ENCODE measurements at places on chromosomes 16 and 17.

DNA sequence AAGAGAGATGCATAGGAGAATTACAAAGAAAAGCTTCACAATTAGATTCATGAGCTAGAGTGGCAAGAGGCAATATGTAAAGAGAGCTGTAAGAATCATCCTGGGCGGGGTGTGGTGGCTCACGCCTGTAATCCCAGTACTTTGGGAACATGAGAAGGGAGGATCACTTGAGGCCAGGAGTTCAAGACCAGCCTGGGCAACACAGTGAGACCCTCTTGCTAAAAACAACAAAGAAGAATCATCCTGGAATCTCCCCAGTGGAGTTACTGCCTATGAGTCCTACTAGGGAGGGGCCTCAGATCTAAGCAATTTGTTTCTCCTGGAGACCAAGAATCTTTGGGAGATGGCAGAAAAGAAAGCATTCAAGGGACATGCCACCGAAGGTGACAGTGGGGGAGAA is 119.1 kb downstream of the HIC1 start:
- DNase-seq: no peak

- no peak for DNase-seq
Observed at GRCh38 chr17:72962106-72962505, 130.4 kb downstream of the SLC39A11 start.

GRCh38 chr17:9367156-9367555 is 208.5 kb downstream of the STX8 start:
- no peak for DNase-seq

DNA sequence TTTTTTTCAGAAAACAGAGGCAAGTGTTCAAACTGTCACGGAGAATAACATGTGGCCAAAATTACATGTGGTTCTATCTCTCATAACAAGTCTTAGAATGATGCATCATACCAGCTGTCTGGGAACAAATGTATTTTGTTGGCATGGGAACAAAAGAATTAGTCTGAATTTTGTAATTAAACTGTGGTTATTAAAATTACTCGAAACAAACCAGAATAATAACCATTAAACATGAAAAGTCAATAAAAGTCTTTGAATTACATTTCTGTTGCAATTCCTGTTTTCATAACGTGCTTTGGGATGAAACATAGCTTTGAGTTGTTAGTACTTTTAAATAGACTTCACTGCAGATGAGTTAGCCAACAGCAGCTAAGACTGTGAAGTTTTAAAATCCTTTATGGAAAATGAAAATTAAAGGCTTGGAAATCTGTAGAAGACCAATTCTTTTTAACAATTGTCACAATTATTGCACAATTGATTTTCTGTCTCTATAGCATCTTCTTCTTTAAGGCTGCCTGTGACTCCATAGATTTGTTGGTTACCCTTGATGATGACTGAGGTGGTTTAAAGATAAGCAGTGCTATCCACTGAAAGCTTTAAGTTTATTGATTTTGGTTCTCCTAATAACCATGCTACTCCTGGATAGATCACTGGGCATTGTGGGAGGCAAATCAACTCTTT is 117.9 kb upstream of the AXIN2 start:
- DNase-seq: no peak

DNA sequence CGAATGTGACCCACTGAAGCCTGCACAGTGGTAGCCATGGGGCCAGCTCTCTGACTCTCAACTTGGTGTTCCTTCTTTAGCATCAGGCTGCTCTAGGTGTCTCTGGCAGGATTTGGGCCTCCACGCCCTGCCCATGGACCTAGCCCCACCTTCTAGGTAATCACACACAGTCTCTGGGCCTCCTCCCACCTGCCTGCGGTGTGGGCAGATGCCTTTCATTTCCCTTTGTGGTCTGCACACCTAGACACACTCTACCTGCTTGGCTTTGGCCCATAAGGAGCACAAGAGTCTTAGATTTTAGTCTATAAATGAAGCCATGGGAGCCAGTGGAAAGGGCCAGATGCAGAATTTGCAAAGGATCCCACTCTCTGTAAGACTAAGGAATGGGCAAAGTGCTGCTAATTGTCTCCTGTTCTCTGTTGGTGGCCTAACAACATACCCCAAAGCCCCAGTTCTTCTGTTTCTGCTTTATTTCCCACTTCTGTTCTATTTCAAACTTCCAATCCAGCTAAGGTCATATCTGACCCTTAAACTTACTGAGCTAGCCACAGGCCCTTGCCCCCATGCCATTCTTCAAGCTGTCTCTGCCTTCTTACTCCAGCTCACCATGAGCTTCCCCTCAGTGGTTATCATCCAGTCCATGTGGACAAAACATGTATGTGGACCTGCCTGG is 7.2 kb upstream of the MFSD6L start:
- no peak for DNase-seq

DNA sequence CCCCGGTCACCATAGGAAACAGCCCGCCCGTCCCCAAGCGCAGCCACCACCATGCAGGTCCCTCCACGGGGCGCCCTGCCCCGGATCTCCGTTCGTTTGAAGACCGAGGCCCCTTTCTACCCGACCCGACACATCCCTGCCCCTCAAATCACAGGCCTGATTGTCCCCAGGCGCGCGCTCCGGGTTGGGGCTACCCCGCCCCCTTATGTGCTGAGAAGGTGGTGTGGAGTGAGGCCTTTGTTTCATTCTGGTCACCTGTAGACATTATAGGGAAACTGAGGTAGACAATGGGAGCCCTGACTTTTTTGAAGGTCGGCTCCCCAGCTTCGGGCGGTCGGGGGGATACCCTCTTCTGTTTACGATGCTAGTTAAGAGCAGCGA is 763 bp upstream of the ACTG1 start:
- peak; percentile 62 for DNase-seq

GRCh38 chr17:4788807-4789700 is at the start of gene GLTPD2:
Gene GLTPD2, plus strand, starts transcription at chr17:4788964. Its CDS starts 48 bp downstream, at chr17:4789012.
- no peak for DNase-seq

DNA sequence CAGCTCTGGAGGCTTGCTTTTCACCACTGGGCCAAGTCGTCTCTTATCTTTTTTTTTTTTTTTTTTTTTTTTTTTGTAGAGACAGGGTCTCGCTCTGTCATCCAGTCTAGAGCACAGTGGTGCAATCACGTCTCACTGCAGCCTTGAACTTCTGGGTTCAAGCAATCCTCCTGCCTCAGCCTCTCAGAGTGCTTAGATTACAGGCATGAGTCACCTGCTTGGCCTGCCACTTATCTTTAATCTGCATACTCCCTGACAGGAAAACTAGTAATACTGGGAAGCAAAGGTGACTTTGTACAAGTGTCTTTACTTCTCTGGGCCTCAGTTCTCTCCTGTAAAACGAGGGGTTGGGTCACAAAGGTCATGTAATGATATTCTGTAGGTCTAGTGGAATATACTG is 15.0 kb downstream of the NTN1 start:
- DNase-seq: no peak

DNA sequence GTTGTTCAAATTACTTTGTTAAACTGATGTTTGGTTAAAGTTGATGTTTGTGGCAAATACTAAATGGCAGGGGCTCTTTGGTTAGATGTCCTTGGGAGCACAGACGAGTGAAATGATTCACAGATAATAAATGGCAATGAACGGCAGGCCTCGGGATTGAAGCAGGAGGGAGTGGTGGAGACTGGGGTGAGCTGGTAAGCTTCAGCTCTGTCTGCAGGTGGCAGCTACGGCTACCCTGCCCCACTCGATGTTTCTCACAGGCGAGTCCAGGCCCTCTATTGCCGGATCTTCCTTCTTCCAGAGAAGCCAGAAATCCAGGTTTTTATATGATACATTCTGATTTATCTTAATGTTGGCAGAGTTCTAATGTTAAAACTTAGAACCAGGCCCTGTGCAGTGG is 144.8 kb upstream of the CACNG5 start:
- DNase-seq: no peak

DNA sequence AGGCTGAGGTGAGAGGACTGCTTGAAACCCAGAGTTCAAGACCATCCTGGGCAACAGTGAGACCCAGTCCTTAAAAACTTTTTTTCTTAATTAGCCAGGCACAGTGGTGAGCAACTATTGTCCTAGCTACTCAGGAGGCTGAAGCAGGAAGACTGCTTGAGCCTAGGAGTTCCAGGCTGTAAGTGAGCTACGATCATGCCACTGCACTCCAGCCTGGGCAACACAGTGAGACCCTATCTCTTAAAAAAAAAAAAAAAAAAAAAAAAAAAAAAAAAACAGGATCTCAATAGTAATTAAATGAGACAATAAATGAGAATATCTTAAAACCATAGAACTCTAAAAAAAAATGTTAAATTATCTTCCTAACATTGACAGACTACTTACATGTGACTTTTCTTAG is 14.3 kb downstream of the SMURF2 start:
- no peak for DNase-seq

DNA sequence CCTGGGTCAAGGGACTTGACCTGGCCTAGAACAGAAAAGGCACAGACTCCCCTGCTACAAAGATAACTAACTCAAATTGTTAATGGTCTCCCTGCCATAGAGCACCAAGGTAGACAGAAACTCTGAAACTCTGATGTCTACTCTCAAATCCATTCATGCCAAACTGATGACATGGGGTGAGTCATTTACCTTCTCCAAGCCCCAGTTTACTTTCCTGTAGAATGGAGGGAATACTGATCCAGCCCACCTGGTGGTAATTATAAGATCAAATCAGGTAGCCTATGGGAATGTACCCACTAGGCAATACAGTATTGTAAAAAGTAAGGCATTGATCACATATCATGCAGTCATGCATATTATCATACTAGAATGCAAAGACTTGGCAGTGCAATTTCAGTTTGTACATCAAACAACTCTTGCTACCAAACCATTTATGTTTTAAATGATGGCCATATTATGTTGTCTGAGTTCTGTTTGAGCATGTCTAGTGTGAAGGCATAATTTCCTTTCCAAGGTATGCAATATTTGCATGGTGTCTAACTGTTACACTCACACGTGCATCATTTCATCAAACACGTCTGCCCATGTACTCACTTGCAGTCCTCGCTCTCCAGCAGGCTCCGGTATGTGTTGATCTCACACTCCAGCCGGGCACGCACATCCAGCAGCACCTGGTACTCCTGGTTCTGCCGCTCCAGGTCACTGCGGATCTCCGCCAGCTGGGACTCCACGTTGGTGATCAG is 3.0 kb downstream of the KRT31 start:
- no peak for DNase-seq

- no peak for DNase-seq
Observed at GRCh38 chr16:80100186-80100585, 440.6 kb upstream of the DYNLRB2 start.

GRCh38 chr16:50282955-50283631 is 16.7 kb downstream of the ADCY7 start:
- no peak for DNase-seq

DNA sequence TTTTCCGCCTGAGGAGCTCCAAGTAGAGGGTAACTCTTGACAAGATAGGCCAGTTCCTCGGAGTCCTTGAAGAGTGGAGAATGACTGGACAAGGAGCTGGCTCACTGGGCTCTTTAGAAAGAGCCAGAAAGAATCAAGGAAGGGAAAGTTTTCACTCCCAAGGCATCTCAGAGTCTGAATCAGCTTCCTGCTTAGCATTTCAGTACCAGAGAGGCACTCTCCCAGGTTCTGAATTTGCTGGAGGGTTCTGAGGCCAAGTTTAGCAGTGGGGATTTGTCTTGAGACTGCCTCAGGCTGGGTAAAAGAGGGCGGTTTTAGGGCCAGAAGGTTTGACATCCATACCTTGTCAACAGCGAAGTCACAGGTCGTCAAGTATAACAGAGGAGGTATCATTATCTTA is 25.5 kb downstream of the GP2 start:
- DNase-seq: no peak

DNA sequence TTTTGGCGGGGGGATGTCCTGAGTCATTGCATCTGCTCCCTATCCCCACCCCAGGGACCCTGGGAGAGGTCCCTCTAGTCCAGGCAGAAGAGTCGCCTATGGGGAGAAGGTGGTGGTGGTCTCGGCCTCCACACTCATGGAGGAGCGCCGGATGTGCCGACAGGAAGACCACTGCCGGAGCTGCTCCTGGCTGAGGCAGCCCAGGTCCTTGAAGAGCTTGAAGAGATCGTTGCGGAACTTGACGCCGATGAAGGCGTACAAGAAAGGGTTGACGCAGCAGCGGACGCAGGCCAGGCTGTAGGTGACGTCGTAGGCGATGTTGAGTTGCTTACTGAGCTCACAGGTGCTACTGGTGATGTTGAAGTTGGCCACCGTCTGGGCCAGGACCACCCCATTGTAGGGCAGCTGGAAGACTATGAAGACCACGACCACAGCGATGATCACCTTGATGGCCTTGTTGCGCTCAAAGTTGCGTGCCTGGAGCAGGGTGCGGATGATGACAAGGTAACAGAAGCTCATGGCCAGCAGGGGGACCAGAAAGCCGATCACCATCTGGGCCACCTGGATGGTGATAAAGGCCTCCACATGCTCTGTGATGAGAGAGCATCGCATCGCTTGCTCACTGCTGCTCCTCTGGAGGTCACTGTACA is 10.5 kb downstream of the CCR7 start:
- DNase-seq: peak; percentile 24

GRCh38 chr16:19875900-19876299 is 8.7 kb downstream of the GPRC5B start:
- DNase-seq: no peak

DNA sequence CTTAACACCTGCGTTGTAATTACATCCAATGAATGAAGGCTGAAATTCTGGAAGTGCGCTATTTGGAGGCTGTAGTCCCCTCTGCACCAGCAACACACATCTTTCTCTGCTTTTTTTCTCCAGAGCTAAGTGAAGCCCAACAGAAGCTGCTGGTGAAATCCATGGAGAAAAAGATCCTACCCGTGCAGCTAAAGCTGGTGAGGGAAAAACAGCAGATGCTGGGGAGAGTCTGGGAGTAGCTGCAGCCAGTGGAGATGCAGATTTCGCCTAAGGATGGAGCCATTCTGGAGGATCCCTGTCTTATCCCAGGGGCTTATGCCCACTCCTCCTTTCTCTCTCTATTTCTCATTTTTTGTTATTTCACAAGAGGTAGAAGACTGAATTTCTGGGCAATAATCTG is 4.8 kb upstream of the PSMD3 start:
- DNase-seq: no peak

DNA sequence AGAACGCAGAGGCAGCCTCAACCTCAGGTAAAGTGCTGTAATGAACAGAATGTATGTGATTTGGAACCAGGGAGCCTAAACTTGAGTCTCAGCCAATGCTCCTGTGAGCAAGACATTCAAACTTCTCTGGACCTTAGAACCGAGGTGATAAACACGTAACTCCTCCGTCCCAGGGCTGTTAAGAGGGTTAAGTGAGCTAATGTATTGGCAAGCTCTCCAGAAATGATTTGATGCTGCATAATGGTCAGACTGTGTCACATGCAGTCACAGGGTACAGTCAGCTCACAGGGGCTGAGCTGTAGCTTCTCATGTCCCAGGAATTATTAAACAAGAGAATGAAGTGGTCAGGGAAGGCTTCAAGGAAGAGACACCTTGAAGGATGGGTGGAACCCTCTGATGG is 10.0 kb upstream of the SLC4A1 start:
- DNase-seq: no peak

DNA sequence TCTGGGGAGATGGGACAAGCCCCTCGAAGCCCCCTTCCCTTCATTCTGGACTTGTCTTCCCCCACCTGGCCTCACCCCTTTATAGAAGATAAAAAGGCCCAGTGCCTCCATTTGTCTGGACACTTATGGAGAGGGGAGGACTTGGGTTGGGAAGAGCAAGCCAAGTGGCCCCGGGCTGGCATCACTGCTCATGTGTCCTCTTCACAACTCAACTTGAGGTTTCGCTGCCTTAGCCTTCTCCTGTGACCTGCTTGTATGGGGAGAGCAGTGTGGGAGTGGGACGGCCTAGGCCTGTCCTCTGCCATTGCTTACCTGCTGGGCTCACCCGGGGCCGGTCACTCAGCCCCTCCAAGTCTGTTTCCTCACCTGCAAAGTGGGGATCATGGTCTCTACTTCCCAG is 1.4 kb downstream of the PAQR4 start:
- DNase-seq: no peak
